Renal pelvis (tissue), 12 donors: ENCODE measurements at places on chromosomes 5 and 9. TPM values are rescaled to one million over a fixed set of nuclear protein-coding genes. Genes with fewer than 3 reads are reported as not detected.

GRCh38 chr5:72817076-72817481, 618 bp downstream of the TNPO1 start:
- DNase-seq: peak; percentile 67

- no peak for DNase-seq
These were observed 1709.0 kb upstream of the WWC1 start for GRCh38 chr5:166582416-166582815.

DNA sequence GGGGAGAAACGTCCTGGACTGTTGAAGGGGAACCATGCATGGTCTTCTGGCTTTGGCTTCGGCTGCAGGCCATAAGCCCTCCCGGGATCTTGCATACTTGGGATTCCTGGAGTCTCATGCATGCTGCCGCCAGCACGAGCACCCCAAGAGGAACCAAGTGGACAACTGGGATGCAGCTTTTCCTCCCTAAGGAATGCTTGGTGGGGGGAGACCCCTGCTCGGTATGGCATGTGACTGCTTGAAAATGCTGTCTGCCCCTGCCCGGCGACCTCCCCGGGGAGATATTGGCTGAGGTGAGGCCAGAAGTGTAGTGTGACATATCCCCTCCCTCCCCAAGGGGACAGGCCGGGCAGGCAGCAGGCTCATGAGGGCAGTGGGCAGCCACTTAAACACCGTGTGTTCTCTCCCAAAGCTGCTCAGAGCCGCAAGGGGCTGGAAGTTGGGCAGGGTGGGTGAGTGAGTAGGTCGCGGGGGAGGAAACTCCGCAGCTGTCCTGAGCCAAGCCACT, 15.7 kb downstream of the TMEM171 start:
- DNase-seq: peak; percentile 74

GPR150 gene
- not detected for polyA plus RNA-seq

FYB1 gene
- polyA plus RNA-seq: 4.8 TPM

DNA sequence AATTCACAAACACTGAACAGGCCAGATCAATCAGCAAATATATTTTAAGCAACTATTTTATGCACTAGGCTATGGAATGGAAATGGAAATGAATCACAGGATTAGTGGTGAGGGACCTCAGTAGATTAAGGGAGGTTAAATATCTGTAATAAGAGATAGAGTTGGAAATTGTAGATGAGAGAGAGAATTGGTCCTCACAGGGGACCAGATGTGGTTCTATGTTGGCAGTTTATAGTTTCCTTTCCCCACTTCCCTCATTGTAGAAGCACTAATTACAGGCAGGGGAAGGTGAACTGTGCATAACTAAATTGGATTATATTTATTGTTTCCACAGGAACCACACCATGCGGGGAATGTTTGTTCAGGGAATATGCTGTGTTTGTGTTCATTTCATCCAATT, 496.2 kb downstream of the ARHGEF28 start:
- DNase-seq: no peak

TAL2 gene
- 1.6 TPM for polyA plus RNA-seq
